Uterus (tissue), 4 donors: ENCODE measurements at places on chromosomes 2 and 18.
A peak's percentile ranks its signal among the peaks of the same experiment; 100 is the strongest.

DNA sequence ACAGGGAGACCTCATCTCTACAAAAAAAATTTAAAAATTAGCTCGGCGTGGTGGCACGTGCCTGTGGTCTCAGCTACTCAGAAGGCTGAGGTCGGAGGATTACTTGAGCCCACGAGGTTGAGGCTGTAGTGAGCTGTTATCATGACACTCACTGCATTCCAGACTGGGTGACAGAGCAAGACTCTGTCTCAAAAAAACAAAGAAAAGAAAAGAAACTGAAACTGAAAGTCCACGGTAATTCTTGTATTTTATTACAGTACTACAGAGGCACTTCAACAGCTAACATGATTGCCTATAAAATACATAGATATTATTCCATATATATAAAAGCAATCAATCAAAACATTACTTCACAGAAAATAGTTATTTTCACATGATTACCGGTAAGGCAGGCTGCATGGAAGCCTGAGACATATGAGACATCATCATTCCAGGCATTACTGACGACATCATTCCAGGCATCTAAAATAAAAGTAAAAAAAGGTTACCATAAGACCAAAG lies 23.1 kb downstream of the PRPF40A start:
- DNase-seq = no peak

- DNase-seq = peak; percentile 49
These were observed 9.3 kb downstream of the MEIS1 start for GRCh38 chr2:66443979-66444861.

DNA sequence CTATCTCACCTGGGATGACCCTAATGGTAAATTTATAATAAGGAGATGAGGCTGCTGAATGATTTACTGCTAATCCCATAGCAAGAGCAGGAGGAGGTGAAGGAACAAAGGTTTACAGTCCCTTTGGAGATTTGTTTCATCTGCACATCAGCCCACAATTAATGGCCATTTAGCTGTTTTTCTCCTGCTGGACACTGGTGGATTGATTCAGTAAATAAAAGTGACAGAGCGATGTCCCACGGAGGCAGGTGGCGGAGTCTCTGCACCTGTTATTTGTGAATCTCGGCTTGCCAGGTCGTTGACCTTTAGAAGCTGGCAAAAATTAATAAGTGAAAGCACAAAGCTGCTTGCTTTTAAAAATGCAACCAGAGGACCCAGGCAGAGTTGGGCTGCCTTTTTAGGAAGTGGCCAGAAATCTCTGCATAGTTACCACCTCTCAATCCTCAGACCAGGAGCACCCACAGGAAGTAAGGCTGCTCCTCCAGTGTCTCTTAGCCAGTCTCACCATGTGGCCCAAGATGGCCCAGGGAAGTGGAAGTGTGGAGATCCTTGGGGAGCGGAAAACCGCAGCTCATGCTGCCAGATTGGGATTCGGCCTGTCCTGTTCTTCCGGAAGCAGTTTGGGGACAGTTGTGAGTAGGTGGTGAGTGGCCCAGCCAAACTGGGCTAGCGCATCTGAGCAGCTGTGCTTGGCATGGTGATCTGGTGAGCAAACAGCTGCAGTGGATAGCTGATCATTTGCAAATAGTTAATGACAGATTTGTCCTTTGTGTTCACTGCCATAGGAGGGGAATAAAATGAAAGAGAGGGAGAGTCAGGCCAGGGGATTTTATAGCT lies 1005.7 kb upstream of the PIK3C3 start:
- DNase-seq = no peak

- no peak for DNase-seq
These were observed 3.3 kb upstream of the HJURP start for GRCh38 chr2:233857511-233858141.

GRCh38 chr2:112754564-112754963 lies 9.8 kb downstream of the CKAP2L start:
- no peak for DNase-seq

DNA sequence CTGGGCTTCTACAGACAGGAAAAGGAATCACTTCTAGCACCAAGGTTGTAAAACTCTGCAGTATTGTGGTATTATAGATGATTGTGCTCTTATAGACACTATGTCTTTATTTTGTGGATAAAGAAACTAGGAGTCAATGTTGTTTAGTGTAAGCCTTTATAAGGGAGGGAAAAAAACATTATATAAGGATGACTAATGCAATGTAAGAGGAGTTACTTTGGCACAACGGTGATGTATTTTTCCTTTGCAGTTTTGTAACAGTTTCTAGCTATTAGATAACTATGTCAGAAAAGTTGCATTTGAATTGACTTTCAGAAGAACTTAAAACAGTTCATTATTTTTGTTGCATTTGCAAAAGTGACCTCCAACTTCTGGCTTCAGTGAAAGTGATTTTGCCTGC lies 545.4 kb downstream of the CCDC85A start:
- DNase-seq = no peak

GRCh38 chr2:202717598-202718310 lies 83.0 kb downstream of the FAM117B start:
- DNase-seq = no peak

GRCh38 chr2:151410485-151410834 lies 758 bp downstream of the RIF1 start:
- DNase-seq = no peak

DNA sequence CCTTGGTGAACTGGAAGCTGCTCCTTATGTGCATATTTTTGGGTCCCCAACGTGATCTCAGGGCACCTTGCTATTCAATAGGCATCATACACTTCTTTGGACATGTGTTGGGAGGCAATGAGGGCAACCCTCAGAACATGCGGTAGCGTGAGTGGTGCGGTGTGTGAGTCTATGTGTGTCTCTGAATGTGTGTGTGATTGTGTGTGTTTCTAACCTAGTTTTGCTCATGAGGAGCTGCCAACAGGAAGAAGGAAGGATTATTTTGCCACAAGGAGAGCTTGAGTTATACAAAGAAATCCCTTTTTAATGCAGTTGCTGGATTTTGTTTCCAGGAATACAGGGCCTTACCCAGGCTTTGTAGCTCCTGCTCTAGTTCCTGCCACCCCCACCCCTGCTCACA lies 75.8 kb upstream of the ITGA6 start:
- no peak for DNase-seq

GRCh38 chr2:64540615-64541014 lies 16.5 kb downstream of the AFTPH start:
- DNase-seq = no peak

DNA sequence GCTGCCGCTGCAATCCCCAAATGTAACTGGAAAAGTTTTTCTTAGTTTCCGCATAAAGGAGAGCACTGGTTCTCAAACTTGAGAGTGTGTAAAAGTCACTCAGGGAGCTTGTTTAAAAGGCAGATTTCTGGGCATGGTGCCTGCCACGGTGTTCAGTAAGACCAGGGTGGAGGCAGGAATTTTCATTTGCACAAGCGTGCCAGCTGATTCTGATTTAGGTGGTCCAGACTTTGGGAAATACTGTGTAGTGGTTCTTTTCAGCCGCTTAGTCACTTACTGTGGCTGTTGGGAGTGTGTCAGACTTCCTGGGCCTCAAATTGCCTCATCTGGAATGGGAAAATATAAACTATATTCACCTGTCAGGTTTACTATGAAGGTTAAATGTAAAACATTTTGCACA lies 788 bp downstream of the ARMC9 start:
- DNase-seq = no peak

GRCh38 chr18:11269257-11269656 lies 119.9 kb upstream of the PIEZO2 start:
- DNase-seq = no peak

DNA sequence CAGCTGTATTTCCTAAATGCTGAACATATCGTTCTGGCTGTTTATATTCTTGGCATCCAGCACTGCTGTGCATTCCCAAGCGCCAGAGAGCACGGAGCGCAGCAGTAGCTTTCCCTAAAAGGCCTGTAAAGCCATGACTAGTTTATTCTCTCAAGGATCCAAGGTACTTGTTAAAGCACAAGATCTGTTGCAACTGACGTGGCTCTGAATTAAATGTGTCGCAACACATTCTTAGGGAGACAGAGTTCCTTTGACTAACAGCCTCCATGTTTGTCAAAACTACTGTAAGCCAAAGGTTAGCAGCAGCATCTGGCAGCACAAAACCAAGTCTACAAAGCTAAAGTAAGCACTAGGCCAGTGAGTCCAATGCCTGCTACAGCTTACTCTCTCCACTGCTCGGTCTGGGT lies 188.6 kb upstream of the FN1 start:
- peak; percentile 34 for DNase-seq

GRCh38 chr2:40488101-40488601 lies 36.3 kb upstream of the SLC8A1 start:
- peak; percentile 17 for DNase-seq

GRCh38 chr2:66331176-66331575 lies 103.7 kb upstream of the MEIS1 start:
- no peak for DNase-seq

DNA sequence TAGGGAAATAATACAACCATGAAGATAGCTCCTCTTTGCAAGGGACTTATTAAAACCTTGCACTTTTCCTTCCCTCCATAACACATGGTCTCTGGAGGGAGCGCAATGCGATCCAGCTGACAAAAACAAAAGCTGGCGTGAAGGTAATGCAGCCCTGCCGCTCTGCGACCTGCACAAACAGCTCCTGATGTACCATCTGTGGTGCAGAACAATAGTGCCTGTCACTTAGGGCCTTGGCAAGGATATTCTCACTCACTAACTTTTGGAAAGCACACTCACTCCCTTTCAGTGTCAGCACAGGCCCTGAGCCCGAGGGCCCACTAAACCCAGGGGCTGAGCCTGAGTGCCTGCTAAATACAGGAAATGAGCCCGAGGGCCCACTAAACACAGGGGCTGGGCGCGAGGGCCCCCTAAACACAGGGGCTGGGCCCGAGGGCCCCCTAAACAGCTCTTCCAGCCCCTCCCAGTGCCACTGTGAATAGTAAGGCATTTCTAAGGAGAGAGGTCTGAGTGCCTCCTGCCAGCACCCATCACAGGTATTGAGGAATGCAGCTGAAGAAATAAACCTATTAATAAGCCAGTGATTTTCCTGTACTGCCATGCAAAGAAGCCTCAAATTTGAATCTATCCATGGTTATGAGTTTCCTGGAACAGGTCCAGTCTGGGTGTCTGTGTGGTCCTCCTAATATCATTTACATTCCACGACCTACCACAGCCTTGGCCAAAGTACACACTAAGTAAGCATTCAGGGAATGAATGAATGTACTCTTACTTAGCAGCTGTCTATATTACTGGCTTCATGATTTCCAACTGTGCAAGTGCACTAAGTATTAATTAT lies 9.3 kb downstream of the L3MBTL4 start:
- DNase-seq = no peak

DNA sequence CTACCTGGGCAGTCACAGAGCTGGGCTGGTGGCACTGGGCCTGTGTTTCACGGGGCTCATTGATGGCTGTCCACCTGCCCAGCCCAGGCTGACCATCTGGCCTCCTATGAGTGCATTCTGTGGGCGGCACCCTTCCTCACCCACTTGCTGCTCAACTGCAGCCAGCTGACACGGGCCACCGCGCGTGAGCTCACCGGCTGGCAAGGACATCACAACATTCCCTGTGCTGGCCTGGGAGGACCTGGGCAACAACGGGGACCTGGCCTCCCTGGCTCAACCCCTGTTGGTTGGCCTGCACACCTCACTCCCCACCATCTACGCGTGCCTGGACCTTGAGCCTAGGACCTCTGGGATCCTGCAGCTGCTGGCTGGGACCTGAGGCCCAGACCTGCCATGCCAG lies 98.2 kb upstream of the DTNA start:
- no peak for DNase-seq

DNA sequence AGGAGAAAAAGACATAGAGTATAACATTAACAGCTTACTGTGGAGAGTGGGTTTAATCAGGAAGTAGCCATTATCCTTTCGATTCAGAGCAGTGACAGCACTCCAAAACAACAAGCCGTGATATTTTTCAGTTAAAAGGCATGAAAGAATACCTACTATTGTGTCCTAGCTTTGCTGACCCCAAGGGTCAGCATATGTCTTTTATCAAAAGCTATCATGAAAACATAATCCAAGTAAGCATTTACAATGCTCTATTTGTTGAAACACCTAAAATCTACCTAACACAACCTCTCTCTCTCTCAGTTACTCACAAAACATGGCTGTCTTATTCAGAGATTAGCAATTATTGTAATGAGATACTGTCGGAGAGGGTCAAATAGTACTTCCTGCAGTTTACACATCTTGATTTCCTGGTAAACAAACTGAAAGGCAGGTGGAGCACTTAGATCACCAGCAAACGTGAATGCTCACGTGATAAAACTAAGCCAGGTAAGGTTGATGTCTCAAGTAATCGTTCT lies 100.0 kb downstream of the BAZ2B start:
- no peak for DNase-seq

GRCh38 chr18:63439334-63439733 lies 17.1 kb upstream of the VPS4B start:
- peak; percentile 39 for DNase-seq

DNA sequence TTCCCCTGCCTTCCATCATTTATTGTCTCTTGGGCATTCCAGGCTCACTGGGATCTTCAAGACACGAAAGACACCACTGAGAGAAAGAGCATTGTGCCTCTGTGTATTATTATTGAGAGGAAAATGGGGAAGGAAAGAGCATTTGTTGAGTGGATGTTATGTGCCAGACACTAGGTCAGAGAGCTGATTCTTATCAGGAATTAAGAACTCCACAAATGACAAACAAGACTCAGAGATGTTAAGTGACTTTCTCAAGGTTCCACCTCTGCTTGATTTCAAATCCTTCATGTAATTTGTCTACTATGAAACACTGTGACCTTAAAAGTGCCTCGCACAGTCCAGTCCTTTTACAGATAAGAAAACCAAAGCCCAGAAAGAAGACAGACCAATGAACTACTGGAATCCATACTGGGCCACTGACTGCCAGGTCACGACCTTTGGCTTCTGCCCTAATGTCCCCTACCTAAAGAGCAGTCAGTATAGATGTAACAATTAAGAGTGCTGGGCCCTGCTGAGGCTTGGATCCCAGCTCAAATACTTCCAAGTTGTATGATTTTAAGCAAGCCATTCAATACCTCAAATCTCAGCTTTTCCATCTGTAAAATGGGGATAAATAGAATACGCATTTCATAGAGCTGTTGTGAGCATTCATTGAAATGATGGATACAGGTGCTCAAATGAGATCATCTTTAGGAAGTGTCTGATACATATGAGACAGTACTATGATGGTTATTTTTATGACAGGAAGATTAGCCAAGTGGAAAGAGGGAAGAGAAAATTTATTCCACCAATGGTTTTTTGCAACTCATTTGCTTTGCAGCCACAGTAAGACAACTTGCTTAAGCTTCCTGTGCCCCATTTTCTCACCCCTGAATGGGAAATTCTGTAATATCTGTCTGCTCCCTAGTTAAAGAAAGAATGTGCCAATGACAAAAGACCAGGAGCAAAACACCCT lies 10.9 kb downstream of the KLF7 start:
- DNase-seq = no peak

DNA sequence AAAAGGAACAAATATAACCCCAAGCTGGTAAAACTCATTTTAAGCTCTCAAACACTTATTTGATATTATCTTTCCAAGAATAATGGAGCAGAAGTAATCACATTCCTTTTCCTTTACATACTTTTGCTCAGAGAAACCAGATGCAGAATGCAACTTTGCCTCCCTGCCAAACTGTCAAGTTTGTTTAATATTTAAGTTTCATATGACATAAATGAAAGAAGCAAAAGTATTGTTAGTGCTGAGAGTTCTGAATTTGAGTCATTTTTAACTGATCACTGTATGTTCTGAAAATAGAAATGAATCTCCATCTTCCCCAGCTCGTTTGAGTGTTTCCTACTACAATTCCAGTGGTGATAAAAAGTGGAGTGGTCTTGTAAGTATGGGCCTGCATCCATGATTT lies 423.4 kb downstream of the PID1 start:
- DNase-seq = no peak
